Left cardiac atrium (tissue), 4 donors: ENCODE measurements at places on chromosomes 7 and 10. TPM values are rescaled to one million over a fixed set of nuclear protein-coding genes. Genes with fewer than 3 reads are reported as not detected.

Gene SDHAF3
- total RNA-seq: 19.2 TPM

Gene CRYGN
- total RNA-seq: 0.24 TPM

Gene NUP42
- 21.8 TPM for total RNA-seq

Gene TWIST1
- 5.4 TPM for total RNA-seq

Gene SORCS3
- not detected for total RNA-seq

Gene SYT15
- total RNA-seq: 4.6 TPM

Gene GJC3
- 0.59 TPM for total RNA-seq

Gene TEX47
- not detected for total RNA-seq

Gene BICC1
- total RNA-seq: 14.2 TPM

Gene CCDC146
- 6.8 TPM for total RNA-seq

Gene GLI3
- total RNA-seq: 6.0 TPM

Gene OR6B1
- not detected for total RNA-seq

Gene ST8SIA6
- total RNA-seq: 11.0 TPM

- DNase-seq: peak; percentile 85
Observed at GRCh38 chr10:80202934-80203834, 2.2 kb downstream of the ANXA11 start.

GRCh38 chr10:4868357-4868657, 42.3 kb downstream of the AKR1E2 start:
- no peak for DNase-seq

GRCh38 chr10:129716211-129716681, 247.8 kb downstream of the EBF3 start:
- no peak for DNase-seq

DNA sequence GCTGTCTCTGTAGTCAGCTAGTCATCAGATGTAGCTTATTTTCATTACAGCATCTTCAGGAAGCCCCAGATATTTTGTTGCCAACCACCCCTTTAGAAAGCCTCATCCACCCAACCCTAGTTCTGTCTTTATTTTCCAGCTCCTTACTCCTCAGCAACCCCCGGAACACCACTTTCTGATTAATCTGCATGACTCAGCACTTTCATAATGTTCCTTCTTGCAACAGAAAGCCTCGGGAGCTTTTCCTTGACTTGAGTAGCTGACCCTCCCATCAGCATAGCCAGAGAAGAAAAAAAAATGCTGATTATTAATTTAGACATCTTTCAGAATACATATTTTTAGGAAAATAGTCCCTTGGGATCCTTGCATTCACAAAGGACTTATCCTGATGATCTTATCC, 244.0 kb upstream of the CXCL12 start:
- no peak for DNase-seq

GRCh38 chr10:119250641-119251314, 43.4 kb downstream of the GRK5 start:
- DNase-seq: no peak

GRCh38 chr7:128785738-128786137, 6.0 kb upstream of the CCDC136 start:
- DNase-seq: no peak

- DNase-seq: no peak
Observed at GRCh38 chr10:131127138-131127589, 184.4 kb downstream of the TCERG1L start.

GRCh38 chr7:50349963-50350944, 45.7 kb downstream of the IKZF1 start:
- no peak for DNase-seq

GRCh38 chr10:45063591-45064231, 63.0 kb downstream of the ZNF22 start:
- no peak for DNase-seq

DNA sequence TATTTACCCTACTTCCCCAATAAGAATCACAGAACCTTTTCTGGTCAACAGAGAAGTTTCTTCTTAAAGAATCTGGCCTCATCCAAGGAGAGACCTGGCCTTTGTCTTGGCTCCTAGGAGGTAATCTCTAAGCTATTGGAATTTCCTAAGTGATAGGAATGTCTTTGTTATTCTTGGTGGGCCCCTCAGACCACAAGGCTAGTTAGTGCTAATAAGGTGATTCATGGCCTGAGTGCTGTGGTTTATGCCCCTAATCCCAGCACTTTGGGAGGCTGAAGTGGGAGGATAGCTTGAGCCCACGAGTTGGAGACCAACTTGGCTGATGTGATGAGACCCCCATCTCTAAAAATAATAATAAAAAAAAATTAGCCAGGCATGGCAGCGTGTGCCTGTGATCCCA, 60.0 kb upstream of the CYP2C18 start:
- no peak for DNase-seq

DNA sequence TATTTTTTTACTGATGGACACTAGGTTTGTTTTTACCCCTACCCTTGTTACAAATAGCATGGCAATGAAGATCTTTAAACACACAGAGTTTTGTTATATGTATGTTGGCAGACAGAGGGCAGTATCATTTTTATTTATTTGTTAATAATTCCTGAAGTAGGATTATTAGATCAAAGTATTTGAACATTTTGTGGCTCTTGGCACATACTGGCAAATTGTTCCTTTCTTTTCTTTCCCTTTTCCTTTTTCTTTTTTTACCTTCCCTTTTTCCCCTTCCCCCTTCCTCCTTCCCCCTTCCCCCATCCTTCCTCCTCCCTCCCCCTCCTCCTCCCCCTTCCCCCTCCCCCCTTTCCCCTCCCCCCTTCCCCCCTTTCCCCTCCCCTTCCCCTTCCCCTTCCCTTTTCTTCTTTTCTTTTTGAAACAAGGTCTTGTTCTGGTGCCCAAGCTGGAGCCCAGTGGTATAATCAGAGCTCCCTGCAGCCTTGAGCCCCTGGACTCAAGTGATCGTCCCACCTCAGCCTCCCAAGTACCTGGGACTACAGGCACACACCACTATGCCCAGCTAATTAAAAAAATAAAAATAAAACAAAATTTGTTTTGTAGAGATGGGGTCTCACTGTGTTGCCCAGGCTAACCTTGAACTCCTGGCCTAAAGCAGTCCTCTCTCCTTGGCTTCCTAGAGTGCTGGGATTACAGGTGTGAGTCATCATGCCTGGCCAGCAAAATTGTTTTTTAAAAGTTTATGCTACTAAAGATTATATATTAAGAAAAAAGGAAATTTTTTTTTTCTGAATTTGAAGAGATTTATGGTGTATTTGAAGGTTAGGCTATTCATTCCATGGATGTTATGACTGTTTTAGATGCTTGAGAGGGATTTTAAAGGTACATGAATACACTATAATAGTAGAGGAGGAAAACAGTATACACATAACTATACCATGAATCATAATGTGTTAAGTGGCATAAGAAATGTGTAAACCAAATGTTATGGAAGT, 39.3 kb downstream of the SEPTIN7 start:
- no peak for DNase-seq

DNA sequence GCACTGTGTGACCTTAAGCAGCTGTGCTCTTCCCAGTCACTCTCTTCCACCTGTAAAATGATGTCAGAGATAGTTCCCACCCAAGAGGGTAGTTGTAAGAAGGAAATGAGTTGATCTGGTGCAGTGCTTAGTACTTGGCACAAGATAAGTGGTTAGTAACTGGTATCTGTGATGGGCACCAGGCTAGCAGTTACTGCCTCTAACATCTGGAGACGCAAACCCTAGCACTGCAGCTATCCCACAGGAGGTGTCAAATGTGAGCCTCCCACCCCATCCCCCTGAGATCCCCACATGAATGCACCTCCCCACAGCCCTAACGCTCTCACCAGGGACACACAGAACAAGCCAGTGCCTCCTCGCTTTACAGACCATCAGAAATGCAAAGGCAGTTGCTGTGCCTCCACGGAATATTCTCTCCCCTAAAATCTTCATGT, 72.0 kb downstream of the KCNMA1 start:
- no peak for DNase-seq

- DNase-seq: no peak
Observed at GRCh38 chr7:158948376-158948775, 92.0 kb downstream of the DYNC2I1 start.

- DNase-seq: no peak
Observed at GRCh38 chr7:159152816-159153215, 8.1 kb upstream of the VIPR2 start.

- no peak for DNase-seq
Observed at GRCh38 chr10:88490231-88490980, 92.7 kb downstream of the RNLS start.

GRCh38 chr7:25787336-25787735, 364.7 kb upstream of the NFE2L3 start:
- DNase-seq: no peak

- no peak for DNase-seq
Observed at GRCh38 chr7:22268884-22269421, 88.0 kb downstream of the RAPGEF5 start.
